ENCODE measurements at places on chromosomes 1 and 21.

- no peak for DNase-seq
Measured at GRCh38 chr1:78570539-78570938, 49.7 kb upstream of the IFI44L start.

- DNase-seq = no peak
Measured at GRCh38 chr1:41849211-41849759, 69.4 kb downstream of the HIVEP3 start.

DNA sequence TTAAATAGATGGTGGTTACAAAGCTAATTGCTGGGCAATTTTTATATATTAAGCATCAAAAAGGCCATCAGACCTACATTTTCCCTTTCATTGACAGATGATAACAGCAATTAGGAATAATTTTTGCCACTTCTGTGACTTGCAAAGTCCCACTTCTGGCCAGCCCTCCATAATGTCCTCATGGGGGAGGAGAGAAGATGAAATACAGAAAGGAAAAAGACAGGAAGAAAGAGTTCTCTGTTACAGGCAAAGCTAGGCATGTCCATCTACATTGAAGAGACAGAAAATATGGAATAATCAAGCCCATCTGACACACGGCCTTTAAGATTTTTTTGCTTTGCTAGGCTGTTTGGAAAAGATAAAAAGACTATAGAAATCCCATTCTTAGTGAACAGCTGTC lies 108.0 kb downstream of the ENAH start:
- no peak for DNase-seq

DNA sequence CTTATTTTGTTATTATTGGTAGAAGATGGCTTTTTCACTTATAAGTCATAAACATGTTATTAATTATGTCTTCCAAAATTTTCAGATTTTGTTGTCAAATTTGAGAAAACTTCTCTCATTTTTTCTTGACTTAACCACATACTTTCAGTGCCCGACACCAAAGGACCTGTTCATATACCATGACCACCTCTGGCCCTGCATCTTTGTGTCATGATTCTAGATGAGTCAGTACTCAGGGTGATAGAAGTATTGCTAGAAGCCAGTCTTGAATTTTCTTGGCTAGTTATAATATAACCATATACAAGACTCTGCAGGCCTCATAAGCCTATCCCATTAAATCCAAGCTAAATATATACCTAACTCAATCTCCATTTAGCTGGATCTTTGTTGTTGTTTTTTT lies 35.4 kb upstream of the DPH5 start:
- no peak for DNase-seq

DNA sequence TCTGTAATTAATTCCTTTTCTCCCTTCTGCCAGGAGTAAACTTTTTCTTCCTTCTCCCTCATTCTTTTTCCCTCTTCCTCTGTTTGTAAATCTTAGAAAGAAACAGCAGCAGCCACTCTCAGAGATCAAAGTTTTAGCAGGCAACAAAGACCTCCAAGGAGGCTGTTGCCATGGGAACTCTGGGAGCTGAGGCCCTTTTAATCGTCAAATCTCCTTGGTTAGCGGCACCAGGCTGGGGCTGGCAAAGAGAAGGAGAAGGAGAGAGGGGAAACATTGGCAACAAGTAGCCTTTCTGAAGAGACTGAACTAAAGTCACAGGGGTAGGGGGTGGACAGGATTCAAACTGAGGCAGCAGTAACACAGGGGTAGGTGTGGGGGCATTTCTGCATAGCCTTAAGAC lies 25.2 kb downstream of the ILDR2 start:
- DNase-seq = no peak

DNA sequence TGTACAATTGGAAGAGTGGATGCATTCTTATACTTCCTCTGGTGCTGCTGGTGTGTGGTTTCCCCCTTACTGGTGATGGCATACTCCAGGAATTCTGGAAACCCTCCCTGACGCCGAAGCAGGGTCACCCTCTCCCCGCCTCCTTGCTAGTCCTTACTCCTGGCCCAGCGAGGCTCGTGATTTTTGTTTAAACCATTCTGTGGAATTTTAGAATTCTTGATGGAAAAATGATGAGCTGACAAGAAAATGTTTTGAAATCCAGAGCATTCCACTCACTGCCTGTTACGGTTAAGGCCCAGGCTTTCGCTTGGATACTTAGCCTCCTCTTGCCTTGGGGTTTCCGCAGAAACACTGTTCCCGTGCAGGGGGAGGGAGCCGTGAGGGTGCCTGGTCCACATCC lies 41.1 kb downstream of the IL6R start:
- DNase-seq = no peak

DNA sequence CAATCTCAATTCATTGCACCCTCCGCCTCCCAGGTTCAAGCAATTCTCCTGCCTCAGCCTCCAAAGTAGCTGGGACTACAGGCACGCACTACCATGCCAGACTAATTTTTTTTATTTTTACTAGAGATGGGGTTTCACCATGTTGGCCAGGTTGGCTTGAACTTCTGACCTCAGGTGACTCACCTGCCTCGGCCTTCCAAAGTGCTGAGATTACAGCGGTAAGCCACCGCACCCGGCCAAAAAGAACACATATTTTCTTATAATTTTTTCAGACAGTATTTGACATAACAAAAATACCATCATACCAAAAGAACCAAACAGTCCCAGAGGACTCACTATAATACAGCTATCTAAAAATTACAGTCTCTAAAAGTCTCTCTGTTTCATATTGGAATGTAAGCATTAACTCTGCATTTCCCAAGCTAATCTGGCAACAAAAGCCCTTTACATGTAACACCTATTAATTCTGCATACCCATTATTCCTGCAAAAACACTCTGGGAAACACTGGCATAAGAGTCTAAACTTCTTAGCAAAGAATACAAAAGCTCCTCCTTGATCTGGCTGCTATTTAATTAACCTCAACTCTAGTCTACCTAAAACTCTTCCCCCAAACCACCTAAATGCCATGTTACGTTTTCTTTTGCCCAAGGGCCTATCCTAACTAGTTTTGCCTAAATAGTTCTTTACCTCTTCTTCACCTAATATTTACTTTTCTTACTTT lies 26.9 kb downstream of the WDR26 start:
- DNase-seq = no peak

DNA sequence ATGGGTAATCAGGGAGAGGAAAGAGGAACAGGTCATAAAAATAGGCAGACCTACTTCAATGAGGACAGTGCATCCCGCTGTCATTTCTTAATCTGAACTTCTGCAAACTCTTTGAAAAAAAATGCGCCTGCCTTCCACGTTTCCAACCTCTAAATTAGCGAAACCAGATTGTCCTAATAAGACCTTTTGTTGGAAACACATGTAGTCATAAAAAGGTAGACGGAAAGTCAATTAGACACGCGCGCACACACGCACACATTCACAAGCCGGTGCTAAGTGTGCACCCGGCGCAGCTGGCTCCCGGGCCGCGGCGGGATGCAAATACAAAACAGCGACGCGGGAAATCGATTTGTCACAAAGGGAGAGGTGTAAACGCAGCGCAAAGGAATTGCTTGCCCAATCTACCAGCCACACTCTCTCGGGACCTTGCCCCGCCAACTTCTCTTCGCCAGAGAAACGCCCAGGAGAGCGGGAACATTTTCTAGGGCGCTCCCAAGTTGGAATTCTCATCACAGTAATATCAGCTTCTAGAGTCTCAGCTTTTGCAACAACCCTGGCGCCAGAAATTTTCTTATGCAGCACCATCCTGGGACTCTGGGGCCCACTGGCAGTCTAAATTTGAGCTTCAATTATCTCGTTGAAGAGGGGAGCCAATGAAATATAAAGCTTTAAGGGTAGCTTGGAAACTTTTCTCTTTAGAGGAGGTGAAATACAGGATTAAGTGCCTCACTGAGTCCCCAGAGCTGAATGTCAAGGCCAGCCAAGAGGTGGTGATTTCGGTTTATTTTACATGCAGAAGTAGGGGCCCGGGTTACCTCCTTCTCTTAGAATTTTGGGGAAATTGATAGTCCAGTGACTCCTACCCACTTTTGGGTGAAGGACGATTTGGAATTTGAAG lies 4.5 kb downstream of the PRRX1 start:
- no peak for DNase-seq

DNA sequence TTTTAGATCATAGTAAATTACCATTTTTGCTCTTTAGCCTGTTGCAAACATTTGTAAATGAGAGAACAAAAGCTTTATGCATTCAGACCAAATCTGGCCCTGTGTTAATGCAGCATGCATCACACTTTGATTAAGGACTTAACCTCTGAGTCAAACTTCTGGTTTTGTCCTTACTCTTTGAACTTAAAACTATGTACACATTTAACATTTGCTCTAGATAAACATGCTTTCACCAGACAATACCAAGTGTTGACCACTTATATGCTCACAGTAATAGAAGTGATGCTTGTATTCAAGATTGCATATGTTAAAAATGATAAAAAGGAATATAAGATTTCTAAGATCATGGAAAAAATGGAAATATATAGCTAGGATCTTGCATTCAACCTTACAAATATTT lies 1095.3 kb downstream of the ADGRL2 start:
- DNase-seq = no peak

- DNase-seq = no peak
Measured at GRCh38 chr1:63901094-63901493, 127.3 kb downstream of the ROR1 start.

- no peak for DNase-seq
Measured at GRCh38 chr1:27446496-27447020, 43.4 kb downstream of the WASF2 start.

DNA sequence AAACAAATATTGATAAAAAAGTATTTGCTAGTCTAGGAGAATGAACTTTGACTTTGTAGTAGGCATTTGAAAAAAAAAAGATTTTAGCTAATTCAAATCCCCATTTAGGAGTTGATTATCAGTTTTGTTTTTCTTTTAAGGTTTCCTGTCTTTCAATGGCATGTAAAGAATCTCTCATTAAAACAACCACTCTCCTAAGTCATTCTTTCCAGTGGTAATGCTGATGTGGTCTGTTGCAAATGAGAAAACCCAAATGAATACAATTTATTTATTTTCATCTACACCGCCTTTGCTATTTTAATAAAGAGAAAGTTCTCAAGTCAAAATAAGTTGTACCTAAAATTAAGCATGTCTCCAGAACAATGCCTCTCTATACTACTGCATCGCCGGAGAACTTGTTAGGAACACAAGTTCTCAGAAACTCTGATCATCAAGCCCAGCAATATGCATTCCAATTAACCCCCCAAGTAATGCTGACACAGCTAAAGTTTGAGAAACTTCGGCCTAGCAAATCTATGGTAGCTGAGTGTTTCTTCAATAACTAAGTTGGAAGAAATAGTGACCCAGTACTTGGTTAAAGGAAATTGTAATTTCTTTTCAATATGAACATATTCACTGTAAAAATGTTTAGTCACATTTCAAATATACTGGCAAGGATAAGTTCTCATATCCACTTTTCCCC lies 255.1 kb downstream of the PTPRC start:
- DNase-seq = no peak

DNA sequence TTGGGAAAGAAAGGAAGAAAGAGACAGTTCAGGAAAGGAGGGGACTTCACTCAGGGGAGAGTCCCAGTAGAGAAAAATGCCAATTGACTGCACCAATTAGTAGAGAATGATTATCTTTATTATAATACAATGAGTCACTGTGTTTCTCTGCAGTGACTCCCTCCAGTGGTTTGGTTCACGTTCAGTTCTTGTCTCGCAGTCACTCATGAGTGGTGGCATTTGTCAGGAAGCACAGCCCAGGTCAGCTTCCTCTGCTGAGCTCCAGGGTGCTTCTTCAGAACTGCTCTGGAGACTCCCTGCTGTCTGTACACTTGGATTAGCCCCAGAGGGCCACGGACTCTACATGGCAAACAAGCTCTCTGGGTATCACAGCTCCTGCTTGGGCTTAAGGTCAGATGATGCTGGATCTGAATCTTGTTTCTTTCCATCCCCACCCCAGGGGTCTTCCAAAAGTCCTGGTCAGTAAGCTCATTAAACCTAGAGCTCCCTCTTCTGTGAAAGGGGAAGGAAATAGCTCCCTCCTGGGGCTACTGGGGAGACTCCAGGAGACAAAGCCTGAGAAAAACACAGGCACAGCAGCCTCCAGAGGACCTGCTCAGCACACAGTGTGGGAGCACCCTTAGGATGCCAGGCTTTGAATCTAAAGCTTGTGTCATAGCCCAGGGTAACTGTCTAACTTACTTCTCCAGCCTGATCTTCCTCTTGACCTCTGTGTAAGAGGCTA lies 619.0 kb downstream of the AJAP1 start:
- DNase-seq = no peak

DNA sequence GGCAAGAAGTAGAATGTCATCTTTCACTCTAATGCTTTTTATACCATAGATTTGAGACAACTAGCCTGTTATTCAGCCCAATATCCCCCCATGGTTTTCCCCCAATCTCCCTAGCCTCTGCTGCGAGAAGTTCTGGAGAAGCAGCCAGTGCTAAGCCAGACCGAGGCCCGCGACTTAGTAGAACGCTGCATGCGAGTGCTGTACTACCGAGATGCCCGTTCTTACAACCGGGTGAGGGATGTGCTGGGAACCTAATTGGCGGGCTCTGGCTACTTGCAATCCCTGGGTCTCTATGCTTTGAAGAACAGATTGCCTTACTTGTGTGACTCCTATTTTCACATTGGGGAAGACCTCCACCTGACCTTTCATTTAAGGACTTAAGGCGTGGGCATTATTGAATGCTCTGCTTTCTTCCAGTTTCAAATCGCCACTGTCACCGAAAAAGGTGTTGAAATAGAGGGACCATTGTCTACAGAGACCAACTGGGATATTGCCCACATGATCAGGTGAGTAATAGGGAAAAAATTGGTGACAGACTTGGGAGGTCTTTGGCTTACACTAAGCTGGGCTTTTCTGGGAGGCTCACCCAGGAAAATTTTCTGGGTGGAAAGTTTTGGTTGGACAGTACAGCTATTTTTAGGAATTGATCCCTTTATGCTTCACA lies 1.9 kb downstream of the PSMB4 start:
- DNase-seq = no peak

DNA sequence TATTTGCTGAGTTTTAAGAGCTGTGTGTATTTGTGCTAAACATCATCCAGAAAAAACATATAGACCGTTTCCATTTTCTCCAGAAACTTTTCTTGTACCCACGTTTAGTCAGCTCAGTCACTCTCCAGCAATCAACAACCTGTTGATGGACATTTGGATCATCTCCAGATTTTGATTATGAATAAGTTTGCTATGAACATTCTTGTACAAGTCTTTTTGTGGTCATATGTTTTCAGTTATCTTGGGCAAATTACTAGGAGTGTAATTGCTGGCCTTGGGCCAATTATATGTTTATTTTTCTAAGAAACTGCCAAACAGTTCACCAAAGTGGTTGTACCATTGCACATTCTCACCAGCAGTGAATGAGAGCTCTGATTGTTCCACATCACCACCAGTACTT lies 221.8 kb downstream of the CENPF start:
- no peak for DNase-seq

DNA sequence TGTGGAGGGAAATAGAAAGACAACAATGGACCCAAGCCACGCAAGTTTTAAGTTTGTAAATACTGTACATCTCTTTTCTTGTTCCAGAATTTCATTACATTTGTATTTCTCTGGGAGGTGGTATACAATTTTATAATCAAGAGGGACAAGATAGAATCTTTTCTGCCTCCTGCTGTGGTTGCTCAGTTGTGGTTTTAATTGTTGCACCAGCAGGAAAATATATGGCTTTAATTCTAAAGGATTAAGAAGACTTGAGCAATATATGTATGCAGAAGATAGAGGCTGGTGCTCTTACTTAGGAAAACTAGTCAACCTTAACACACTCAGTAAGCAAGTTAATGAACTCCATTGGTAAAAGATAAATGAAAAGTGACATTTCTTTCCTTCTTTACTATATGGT lies 19.8 kb upstream of the ASB17 start:
- DNase-seq = no peak

GRCh38 chr1:174713796-174714195 lies 266.0 kb downstream of the GPR52 start:
- DNase-seq = no peak

GRCh38 chr1:4512636-4513035 lies 141.8 kb upstream of the AJAP1 start:
- DNase-seq = peak; percentile 72
